ENCODE measurements at places on chromosomes 7 and 10. TPM values are rescaled to one million over a fixed set of nuclear protein-coding genes. Genes with fewer than 3 reads are reported as not detected.

Gene NRAP
- not detected for polyA plus RNA-seq

Gene UCN3
- polyA plus RNA-seq, result 2.8 TPM

Gene KNDC1
- 7.9 TPM for polyA plus RNA-seq

Gene ABCB4
- 1.9 TPM for polyA plus RNA-seq

Gene PSAP
- 853 TPM for polyA plus RNA-seq

DNA sequence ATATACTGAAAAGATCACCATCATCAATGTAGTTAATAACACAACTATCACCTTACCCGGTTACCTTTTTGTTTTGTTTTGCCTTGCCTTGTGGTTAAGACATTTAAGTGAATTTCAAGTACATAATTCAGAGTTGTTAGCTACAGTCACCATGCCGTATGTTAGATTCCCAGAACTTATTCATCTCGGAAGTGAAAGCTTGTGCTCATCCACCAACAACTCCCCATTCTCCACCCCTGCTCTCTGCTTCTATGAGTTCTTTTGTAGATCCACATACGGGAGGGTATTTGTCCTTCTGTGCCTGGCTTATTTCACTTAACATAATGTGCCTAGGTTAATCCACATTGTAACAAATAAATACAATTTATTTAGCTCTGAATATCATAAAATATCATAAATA lies 182.8 kb upstream of the ADARB2 start:
- no peak for DNase-seq

GRCh38 chr7:48171202-48171601 lies at the start of gene ABCA13:
Gene ABCA13 (plus strand): TSS chr7:48171458. CDS start chr7:48171484, 26 bp downstream.
- DNase-seq, result no peak

- no peak for DNase-seq
These were observed 345.6 kb upstream of the NRP1 start for GRCh38 chr10:33680036-33680435.

DNA sequence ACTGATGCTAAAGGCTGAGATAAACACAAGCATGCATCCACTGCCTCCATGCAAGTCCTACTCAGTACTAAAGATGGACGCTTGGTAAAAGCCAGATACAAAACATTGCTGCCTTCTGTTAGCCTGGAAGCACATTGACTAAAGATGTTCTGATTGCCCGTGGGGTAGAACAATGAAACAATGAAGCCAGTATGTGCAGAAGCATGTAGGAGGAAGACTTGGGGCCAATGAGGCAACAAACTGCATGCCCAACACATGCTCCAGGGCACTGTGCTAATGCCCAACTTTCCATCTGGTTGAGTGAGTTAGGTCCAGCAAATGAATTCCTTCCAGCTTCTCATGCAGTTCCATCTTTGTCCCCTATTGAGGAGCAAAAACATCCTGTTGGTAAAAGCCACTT lies 1245.5 kb downstream of the GATA3 start:
- no peak for DNase-seq
